Right renal pelvis (tissue), 4 donors: ENCODE measurements at places on chromosomes 12 and 14.

DNA sequence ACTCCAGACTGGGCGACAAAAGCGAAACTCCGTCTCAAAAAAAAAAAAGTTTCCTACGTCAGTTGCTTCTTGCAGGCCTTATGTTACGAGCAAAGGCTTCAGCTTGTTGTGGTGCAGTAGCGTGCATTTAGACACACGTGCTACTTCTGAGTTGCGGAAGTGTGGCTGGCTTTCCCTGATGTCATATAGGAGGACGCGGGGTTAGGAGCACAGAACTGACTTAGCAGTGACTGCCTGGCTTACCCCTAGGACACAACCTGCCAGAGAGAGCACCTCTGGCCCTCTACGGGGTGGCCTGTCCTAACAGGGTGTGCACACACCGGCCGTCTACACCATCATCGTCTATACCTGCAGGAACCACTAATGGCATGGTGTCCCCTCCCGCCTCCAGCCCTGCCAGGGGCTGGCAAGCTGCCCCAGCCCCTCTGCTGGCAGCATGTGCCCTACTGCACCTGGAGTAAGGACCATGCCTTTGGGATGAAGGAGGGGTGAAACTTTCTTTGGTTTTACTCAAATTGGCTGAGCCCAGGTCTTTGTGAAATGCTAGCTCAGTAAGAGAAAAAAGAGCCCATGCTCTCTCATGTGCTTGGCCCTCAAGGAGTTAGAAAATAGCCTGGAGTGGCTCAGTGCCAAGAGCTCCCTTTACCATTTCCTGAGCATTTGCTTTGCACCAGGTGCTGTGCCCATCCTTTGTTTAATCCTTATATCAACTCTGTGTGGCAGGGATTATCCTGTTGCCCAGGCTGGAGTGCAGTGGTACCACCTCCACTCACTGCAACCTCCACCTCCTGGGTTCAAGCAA is 1.7 kb upstream of the GPR68 start:
- DNase-seq = no peak

GRCh38 chr12:124699909-124700308 is 132.5 kb upstream of the NCOR2 start:
- no peak for DNase-seq

- no peak for DNase-seq
Observed at GRCh38 chr14:58662018-58662417, 24.3 kb downstream of the DACT1 start.

DNA sequence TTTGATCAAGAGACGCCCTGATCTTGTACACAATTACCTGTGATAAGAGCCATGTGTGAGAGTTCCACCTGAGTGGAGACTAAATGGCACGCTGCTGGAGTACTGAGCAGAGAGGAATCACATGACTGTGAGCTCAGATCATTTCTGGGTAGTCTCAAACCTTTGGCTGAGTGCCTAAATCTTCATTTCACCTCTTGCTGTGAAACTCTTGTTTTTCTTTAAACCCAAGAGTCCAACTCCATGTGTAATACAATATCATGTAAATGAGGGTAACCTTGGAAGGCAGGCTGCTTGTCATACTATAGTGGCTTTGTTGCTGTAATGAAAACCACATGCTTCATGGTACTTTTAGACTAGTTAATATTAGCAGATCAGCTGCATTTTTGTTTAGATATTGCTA is 156.9 kb downstream of the CAND1 start:
- DNase-seq = no peak

- no peak for DNase-seq
Observed at GRCh38 chr12:13198876-13199275, 2.4 kb downstream of the EMP1 start.

- no peak for DNase-seq
Observed at GRCh38 chr12:1935700-1936378, 17.4 kb upstream of the CACNA2D4 start.
